ENCODE measurements at places on chromosomes 5 and 9.

DNA sequence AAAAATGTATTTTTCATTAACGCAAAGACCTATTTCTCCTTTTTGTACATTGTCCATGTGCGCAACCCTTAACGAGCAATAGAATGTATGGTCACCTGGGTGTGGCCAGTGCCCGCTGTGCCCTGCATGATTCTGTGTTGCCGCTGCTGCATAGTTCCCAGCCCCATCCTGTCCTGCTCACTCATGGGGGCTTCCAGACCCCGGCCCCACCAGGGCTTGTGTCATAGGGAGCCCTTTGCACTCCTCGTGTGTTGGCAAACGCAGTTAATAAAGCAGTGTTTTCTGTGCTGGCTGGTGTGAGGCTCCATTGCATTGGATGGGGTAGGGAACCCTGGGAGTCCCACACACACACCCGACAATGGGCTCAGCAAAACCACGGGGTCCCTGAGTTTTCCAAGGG is 49.7 kb downstream of the SAR1B start:
- DNase-seq = no peak

GRCh38 chr9:127779136-127779981 is 893 bp upstream of the SH2D3C start:
- no peak for DNase-seq

GRCh38 chr9:115888131-115888530 is 265.5 kb upstream of the PAPPA start:
- no peak for DNase-seq

GRCh38 chr5:25362799-25363198 is 718.0 kb upstream of the CDH10 start:
- DNase-seq = no peak
